NCI-H146 (cell line): ENCODE measurements at places on chromosomes 11 and 22.

DNA sequence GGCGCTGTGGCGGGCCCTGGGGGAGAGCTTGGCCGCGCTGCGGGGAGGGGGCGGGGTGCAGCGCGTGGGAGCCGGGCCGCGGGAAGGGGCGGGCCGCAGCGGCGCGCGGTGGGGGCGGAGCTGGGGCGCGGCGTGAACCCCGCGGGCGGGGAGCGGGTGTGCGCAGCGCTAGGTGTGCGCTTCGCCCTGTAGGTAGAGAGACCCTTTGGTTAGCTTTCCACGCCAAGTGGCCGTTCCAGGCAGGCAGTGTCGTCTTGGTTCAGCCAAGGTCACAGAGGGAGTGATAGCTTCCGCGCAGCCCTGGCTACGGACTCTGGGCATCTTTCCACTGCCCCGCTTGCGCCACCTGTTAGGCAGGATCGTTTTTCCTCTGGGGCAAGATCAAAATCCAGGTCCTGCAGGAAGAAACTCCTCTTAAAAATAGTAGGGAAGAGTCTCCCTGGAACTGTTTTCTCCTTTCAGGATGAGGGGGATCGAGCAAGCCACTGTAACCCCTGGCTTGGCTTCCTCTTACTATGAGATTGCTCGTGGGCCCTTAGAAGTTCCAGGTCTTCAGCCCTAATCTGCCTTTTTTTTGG is 434 bp downstream of the BANF1 start:
- DNase-seq, result no peak

GRCh38 chr11:8095806-8096522 is 15.0 kb downstream of the TUB start:
- no peak for DNase-seq

- peak; percentile 49 for DNase-seq
These were observed 585 bp downstream of the CYB5R3 start for GRCh38 chr22:42648368-42649245.

- no peak for DNase-seq
These were observed 4.4 kb upstream of the RAPSN start for GRCh38 chr11:47453365-47453764.

DNA sequence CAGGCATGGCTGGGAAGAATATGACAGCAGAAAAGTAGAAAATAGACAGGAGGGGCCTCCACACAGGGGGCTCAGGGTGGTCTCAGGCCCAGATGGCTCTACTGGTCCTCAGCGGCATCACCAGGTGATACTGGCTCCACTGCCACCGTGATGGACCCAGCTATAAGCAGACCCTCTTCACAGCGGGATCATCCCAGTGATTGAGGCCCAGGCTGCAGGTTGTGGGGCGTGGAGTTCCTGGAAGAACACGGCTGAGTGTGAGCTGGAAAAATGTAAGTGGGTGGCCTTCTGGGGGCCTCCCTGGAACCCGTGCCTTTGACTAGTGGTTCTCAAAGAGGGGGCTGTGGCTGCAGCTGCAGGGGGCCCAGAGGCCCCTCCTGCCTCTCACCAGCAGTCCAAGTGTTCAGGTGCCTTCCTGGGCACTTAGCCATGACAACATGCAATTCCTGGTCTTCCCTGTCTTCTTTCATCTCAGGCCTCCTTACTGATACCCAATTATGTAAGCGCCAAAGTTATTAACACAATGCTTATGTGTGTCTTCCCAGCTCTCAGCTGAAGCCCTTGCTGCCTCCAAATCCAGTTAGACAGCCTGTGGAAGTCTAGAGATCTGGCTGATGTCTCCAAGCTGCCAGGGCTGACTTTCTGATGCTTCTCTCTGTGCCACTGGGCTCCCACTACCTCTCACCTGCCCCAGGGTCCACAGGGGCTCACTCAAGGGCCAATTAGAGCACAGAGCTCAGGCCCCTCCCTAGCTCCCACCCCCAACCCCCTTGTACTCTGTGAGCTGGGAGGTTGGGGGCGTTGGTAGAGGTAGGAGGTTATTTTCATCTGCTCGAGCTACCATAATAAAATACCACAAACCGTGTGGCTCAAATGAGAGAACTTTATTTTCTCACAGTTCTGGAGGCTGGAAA is 110.1 kb upstream of the LMO1 start:
- DNase-seq, result no peak

DNA sequence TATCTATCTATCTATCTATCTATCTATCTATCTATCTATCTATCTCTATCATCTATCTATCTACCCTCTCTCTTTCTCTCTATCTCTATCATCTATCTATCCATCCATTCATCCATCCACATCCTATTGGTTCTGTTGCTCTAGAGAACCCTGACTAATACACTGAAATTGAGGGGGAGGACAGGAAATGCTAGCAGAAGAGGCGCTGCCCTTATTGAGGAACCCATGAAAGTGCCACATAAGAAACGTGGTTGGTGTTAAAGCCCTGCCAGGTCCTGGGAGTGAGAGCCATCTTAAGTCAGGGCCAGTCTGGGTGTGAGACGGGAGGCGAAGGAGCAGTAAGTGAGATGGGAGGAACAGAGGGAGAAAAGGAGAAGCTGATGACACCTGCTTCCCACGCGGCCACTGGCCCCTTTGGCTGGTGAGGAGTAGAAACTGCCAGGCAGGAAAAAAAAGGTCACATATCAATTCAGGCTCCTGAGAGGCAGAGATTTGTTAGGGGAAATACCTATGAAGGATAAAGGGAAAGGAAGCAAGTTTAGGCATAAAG is 87.9 kb upstream of the PLET1 start:
- DNase-seq, result no peak

DNA sequence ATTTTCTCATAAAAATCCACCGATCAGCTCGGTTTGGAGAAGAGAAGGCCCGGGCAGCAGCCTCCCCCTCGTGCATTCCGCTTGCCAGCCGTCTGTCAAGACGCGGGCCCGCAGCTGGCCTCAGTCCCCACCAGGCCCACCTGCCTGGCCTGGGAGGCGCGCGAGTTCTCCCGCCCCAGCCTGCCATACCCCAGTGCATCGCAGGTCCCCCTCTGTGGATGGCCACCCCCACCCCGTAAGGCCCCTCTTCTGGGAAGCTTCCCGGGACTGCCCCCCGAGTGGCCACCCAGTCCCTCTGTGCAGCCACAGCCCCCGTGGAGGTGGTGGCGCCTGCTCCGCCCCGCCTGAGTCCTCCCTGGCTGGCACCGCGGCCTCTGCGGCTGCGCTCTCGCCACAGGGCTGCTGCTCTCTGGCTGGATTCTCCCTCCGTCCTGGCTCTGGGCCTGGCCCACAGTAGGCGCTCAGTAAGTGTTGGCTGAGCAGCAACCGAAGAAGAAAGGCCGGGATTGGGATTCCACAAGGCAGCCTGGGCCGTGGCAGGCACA is 74.0 kb upstream of the TCF20 start:
- DNase-seq, result no peak

GRCh38 chr22:30004694-30005093 is 75.6 kb upstream of the HORMAD2 start:
- no peak for DNase-seq

DNA sequence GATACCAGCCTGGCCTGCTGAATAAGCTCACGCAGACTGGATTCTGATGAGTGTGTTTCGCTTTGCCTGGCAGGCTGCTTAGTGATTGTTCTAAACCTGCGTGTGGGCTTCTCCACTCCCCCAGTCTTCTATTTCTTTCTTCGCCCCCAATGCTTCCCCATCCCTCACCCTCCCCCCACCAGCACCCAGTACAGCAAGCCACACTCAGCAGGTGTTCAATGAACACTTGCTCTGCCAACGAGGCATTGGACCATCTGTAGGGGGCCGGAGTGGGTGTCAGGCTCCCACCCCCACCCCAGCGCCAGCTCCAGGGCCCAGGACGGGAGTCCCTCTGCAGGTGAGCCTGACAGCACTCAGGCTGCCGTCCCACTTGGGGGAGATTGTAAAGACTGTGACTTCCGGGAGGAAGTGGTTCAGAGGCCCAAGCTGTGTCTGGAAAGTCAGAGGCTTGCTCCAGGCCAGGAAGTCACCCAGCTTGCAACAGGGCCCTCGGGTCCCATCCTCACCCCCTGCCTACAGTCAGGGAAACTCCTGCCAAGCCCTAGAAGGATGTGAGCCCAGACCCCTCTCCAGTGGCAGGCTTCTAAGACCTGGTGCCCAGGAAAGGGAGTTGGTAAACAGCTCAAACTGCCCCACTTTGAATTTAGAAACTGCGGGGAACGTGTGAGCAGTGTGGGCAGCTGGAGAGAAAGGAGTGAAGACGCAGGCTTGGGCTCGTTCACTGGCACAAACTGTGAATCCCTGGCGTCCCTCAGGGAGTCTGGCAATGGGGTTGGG is 66.3 kb upstream of the PRDM11 start:
- DNase-seq, result no peak

DNA sequence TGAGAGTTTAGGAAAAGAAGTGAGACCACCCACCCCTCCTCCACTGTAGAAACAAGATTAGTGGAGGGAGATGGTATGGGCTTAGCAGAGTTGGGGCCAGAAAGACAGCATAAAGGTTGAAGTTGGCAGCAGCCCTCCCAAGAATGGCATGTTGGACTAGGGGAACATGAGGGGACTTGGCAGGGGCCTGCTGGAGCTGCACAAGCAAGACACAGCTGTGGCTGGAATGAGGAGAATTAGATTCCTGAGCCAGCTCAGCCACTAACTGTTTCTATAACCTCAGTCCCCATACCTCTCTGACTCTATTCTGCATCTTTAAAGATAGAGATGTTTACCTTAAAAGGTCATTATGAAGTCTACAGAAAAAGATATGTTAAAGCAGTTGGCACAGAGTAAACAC is 13.2 kb downstream of the MAP6 start:
- no peak for DNase-seq

GRCh38 chr11:15318814-15319213 is 204.1 kb downstream of the INSC start:
- DNase-seq, result no peak

- no peak for DNase-seq
These were observed 53.3 kb downstream of the SMIM38 start for GRCh38 chr11:69209038-69209350.

DNA sequence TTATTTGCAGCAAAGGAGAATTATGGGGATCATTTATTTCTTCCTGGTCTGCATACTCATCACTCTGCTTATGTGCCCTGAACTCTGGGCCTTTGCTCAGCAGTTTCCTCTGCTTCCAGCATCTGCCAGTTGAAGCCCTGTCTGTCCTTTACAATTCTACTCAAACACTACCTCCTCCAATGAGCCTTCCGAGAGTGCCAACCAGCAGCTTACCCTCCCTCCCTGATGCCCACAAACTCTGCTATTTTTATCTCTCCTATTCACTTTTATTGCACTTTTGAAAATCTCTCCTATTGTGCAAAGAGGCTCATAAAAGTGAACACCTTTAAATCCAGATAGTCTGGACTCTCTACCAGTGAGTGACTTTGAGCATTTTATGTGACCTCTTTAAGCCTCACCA is 3.6 kb upstream of the ME3 start:
- no peak for DNase-seq

- peak; percentile 7 for DNase-seq
These were observed 23.9 kb upstream of the ZC3H12C start for GRCh38 chr11:110069158-110069737.

GRCh38 chr11:114031967-114032320 is 27.6 kb upstream of the ZBTB16 start:
- no peak for DNase-seq

GRCh38 chr22:42969348-42969975 is 45.5 kb downstream of the PACSIN2 start:
- DNase-seq, result no peak

DNA sequence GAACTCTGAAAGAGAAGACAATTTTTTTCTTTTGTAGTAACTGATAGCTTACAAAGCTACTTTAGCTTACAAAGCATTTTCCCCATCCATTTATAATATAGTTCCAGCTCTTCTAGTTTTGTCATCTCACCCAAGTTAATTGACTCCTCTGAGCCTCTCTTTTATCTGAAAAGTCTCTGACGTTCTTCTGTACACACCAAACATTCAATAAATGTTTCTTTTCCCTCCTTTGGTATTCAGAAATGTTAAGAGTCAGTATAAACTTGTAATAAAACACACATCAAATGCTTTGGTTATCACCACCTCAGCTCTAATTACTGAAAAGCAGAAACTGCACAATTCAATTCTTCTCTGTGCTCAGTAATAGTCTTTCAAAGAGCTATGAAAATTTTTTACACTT is 5.9 kb downstream of the CCDC90B start:
- DNase-seq, result no peak

- DNase-seq, result peak; percentile 75
These were observed 35.9 kb upstream of the NAV2 start for GRCh38 chr11:19676475-19677380.

DNA sequence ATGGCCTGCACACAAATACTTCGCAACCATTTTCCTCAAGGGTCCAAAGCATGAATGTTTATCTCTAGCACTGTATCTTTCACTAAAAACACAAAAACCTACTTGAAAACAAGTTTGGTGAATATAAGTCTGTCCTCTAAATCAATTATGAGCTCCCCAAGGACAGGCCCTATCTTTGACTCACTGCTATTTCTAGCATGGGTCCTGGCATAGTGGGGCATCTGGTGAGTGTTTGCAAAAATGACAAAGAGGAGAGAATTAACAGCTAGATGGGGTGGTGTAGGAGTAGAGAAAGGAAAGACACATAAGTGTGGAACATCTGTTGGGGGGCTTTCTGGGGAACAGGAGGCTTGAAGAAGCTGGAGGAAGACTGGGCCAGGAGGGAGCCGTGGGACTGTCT is 74.0 kb upstream of the PHOX2A start:
- no peak for DNase-seq

GRCh38 chr11:123549926-123550917 is 104.2 kb downstream of the SCN3B start:
- no peak for DNase-seq

GRCh38 chr22:37639070-37639760 is at the start of gene SH3BP1:
TSS of gene SH3BP1 (plus strand) at chr22:37639669. CDS start at chr22:37639788, 119 bp downstream.
- DNase-seq, result peak; percentile 58

- DNase-seq, result no peak
These were observed 15.7 kb downstream of the ASPHD2 start for GRCh38 chr22:26444777-26445176.
